ENCODE measurements at places on chromosomes 16 and 17. TPM values are rescaled to one million over a fixed set of nuclear protein-coding genes. Genes with fewer than 3 reads are reported as not detected.

ALOX12B gene
- total RNA-seq: 3.6 TPM

KRTAP16-1 gene
- not detected for total RNA-seq

ADAD2 gene
- total RNA-seq: 0.18 TPM

PIPOX gene
- total RNA-seq: 1.8 TPM

ABCC12 gene
- total RNA-seq: not detected

SNN gene
- 7.2 TPM for total RNA-seq

CYGB gene
- not detected for total RNA-seq

ATAD5 gene
- total RNA-seq: 40.8 TPM

CALB2 gene
- total RNA-seq: not detected

USP6 gene
- 0.07 TPM for total RNA-seq

ZFP3 gene
- 2.8 TPM for total RNA-seq

TBCD gene
- 97.2 TPM for total RNA-seq

KRT33B gene
- total RNA-seq: not detected

MYH1 gene
- total RNA-seq: not detected

STAT5B gene
- total RNA-seq: 162 TPM

COG7 gene
- 18.1 TPM for total RNA-seq

RAB37 gene
- total RNA-seq: 3.5 TPM

C16orf89 gene
- total RNA-seq: not detected

TUBB3 gene
- total RNA-seq: 0.43 TPM

CNTNAP4 gene
- not detected for total RNA-seq

FOXN1 gene
- not detected for total RNA-seq

HOXB1 gene
- total RNA-seq: not detected

CUEDC1 gene
- total RNA-seq: 0.14 TPM
